ENCODE measurements at places on chromosomes 3 and 15.

- no peak for DNase-seq
Observed at GRCh38 chr15:80694611-80695098, 455 bp upstream of the ABHD17C start.

- peak; percentile 40 for DNase-seq
Observed at GRCh38 chr15:75809986-75810750, 33.1 kb upstream of the UBE2Q2 start.

DNA sequence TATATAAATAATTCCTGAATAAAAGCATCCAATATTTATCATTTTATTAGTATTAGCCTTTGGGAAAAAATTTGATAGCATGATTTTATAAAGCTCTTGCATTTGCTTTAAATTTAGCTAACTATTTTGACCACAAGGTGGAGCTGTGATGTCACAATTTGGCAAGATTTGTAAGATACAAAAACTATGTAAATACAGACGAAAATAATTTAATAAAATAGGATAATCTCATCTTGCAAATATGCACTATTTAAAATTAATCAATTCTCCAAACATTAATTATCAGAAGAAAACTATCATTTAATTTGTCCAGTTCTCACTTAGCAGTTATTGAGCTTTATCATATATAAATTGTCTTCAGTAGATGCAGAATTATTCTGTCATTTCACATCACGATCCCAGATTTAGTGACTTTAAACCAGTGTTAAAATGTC is 95.4 kb downstream of the PLOD2 start:
- no peak for DNase-seq

DNA sequence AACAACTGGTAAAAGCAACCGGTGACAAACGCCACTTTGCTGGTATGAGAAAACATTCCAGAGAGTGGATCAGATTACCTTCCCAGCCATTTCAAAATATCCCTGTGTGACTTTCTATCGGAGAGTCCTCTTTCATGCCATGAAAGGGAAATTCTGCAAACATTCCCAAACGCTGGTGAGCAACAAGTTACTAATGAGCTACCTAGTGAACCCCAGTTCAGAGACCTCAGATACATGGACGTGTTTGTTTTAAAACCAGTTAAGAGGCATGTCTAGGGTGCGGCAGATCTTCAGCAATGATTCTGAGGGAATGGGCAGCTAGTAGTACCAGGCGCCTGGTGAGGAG is 418.2 kb upstream of the NR2F2 start:
- DNase-seq, result no peak

DNA sequence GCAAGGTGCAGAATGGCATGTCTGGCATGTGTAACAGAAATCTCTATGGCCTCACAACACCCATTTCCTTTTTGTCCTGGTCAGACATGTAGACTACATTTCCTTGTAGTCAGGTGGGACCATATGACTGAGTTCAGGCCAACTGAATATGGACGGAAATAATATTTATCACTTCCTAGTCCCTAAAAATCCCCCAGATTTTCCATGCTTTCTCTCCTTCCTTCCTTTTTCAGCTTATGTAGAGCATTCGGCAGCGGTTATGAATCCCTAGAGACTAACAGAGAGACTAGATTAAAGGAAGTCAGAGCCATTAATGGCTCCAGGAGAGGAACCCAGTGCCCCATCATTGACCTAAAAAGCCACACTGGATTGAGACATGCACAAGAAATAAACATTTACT is 35.8 kb downstream of the SLC9A9 start:
- DNase-seq, result no peak

- DNase-seq, result no peak
Observed at GRCh38 chr15:29465196-29465595, 195.6 kb upstream of the NSMCE3 start.

DNA sequence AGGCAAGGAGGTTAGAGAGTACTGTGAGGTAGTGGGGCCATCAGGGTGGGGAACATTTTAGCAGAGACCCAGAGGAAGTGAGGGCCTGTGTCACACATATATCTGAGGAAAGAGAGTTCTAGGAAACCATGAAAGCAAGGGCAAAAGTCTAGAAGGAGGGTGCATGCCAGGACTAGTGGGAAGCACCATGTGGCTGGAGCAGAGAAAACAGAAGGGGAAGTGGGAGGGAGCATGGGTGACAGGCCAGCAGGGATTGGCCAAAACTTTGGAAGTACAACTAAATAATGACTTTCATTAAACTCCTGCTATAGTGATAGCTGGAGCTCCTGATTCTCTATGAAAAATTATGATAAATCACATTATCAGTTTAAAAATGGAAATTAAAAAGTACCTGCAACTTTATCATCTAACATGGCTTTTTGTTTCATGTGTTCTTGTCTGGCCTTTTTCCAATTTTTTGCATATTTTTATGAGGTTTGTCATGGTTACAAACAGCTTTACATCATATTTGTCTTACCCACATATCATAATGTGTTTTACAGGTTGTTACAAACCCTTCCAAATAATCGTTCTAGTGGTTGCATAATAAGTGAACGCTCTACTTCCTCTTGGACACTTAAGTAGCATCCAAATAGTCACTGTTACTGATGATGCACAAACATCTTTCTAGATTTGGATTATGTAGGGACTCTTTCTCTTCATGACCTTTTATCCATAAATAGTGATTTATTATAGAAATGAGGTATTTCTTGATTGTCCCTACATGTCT is 168.3 kb downstream of the NEK10 start:
- no peak for DNase-seq

GRCh38 chr15:90684281-90684680 is 32.9 kb upstream of the BLM start:
- no peak for DNase-seq

DNA sequence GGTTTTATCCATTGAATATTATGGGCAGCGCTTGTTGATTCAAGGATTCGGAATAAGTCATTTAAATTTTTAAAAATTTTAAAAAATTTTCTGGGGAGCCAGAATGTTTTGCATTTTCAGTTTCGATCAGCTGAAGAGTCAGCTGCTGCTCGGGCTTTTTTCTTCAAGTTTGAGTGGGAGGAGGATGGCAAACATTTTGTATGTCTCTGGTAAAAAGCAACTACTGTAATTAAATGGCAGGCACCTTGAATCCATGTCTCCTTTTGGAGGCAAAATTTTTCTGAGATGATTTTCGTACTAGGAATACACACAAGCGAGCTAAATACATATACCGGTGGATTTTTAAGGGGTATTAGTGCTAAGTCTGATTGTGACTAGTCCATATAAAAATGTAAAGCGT is 612 bp downstream of the C3orf38 start:
- peak; percentile 56 for DNase-seq

GRCh38 chr3:118577055-118577777 is 457.4 kb downstream of the IGSF11 start:
- no peak for DNase-seq

GRCh38 chr3:170840291-170840859 is 29.6 kb downstream of the RPL22L1 start:
- DNase-seq, result no peak

DNA sequence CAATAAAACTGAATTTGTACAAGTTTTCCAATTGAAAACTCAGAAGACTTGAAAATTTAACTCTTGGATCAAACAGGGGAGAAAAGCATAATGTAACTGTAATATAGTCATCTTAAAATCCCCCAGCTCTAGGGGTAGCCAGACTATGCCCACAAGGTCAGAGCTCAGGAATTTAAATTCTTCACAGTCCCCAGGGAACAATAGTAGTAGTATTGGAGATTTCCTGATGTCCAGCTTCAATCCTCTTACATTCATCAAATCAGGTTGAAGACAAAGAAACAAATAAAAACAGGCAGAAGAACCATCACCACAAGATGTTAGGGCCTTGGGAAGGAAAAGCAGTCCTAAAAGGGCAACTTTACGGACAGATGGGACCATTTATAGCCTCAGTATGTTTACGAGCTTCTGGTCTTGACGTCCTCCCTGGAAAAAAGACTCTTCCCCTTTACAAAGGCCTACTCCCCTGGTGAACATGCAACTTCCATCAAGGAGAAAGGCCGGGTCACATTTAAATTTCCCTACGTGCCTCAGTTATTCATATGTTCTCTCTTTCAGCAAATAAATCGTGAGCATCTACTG is 96.8 kb downstream of the PLCH1 start:
- DNase-seq, result no peak

GRCh38 chr15:70523616-70524015 is 239.7 kb downstream of the UACA start:
- DNase-seq, result no peak

DNA sequence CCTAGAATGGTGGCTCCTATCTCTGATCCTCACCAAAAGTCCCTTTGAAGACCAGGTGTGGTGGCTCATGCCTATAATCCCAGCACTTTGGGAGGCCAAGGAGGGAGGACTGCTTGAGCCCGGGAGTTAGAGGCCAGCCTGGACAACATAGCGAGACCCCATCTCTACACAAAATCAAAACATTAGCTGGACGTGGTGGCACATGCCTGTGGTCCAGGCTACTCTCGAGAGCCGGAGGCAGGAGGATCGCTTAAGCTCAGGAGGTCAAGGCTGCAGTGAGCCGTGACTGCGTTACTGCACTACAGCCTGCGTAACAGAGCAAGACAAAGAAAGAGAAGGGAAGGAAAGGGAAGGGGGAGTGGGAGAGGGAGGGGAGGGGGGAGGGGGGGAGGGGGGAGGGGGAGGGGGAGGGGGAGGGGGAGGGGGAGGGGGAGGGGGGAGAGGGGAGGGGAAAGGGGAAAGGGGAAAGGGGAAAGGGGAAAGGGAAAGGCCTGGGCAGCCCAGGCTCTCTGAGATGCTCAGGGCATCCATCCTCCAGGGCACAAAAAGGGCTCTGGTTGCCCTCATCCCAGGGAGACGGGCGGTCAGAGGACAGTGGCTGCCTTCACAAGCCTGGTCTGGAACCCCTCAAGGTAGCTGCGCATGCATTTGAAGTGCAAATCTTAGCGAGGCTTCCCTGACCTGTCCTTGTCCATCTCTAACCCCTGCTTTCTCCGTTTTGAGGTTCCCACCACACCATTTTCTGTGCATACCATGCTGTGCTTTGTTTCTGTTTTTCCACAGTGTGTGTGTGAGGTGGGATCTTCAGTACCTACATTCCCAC is 76.1 kb downstream of the LDHAL6B start:
- DNase-seq, result no peak

Measured in GM10248 (cell line).